ENCODE measurements at places on chromosomes 12 and 14.
A peak's percentile ranks its signal among the peaks of the same experiment; 100 is the strongest.

DNA sequence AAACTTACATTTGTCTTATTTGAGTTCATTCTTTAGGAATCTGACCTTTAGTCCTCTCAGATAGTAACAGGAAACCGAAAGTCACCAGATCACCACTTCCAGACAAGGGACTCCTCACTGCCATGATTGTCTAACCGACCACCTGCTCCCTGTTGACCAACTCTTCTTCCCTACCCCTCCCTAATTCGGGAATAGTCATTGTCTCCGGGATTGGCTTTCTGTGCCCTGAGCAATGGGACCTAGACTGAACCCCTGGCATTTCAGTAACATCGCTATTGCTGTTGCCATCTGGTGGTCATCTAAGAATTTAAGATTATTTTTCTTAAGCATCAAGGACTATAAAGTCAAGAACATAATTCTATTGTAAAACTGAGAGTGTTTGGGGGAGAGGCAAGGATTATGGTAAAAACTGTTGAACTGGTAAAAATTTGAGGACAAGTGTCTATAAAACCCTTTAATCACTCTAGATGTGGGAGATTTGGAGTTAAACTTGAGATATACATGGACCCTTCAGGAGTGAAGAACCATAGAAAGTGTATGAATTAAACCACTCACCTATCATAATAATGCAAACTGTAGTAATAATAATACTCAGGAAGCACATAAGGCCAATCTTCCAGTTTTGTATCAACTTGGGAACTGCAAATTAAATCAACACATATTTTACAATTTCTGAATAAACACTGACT, 6.3 kb downstream of the CLEC2A start:
- no peak for DNase-seq

DNA sequence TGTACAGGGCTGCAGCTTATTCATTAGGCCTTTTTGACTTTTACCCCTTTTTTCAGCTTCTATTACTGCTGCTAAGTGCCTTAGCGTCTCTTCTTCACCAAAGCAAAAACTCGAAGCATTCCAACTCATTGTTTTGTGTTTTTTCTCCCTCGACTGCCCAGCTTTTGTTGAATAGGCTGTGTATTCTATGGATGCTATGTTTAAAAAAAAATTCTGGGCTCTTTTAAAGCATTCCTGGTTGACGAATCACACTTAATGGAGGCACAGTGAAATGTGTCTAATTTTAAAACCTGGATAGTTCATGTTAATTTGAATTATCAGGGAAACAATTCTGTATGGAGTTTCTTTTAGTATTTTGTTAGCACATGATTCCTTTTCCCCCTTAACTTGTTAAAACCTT, 29.7 kb downstream of the KTN1 start:
- DNase-seq, result no peak

GRCh38 chr14:75411214-75411540, 16.6 kb upstream of the JDP2 start:
- DNase-seq, result peak; percentile 95

- DNase-seq, result no peak
Measured at GRCh38 chr12:23906329-23906728, 43.1 kb downstream of the SOX5 start.

DNA sequence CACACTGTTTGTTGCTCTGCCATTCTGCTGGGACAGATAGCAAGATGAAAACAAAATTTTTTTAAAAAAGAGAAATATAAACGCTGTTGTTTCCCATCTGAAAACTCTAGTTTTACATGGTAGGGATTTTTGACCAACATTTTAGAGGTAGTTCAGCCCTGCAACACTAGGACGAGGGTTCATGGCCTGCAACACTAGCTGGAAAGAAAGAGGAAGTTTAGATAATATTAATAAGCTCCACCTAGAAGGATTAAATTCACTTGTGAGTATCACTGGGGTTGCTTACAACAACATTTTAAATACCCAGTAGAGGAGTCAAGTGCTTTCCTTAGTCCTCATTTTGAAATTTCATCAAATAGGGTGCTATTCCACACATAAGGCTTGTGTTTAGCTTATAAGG, 68.2 kb downstream of the SRGAP1 start:
- no peak for DNase-seq

All from NCI-H1092 treated with DMSO at 0.1 percent for 48 hours (cell line).